ENCODE measurements at places on chromosomes 4 and X.
A peak's percentile ranks its signal among the peaks of the same experiment; 100 is the strongest.

- DNase-seq = no peak
Observed at GRCh38 chr4:118026806-118027205, 7.5 kb upstream of the NDST3 start.

DNA sequence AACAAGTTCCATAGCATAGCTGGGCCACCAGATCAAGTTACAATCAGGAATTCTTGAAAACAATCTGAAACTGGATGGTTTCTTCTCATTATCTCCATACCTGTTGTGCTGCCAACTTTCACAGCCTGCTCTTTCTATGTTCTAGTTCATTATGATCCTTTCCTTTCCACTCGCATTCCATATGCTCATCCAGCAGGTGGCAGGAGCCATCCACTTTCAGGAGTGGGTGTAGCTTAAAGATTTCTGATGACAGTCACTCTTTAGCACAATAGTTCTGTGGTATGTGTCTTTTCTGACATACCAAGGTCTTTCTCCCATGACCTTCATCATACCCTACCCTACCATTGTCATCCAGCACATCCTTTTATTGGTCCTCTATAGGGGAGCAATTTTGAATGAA, 46.4 kb downstream of the PAGE2 start:
- DNase-seq = peak; percentile 1

GRCh38 chrX:42695800-42696358, 82.1 kb downstream of the PPP1R2C start:
- DNase-seq = no peak

DNA sequence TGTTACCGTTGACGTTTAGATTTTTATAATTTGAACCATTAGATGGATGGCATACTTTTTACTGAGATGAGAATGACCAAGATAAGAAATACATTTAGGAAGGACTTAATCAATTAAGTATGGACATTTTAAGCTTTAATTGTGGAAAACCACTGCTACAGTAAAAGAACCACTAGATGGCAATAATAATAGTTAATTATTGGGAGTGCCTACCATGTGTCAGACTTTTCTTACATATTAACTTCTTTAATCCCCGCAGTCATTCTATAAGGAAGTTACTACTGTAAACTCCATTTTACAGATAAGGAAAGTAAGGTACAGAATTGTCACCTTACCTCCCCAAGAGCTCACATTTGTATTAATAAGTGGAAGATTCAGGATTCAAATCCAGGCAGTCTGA, 48.5 kb upstream of the MYOZ2 start:
- DNase-seq = no peak

- no peak for DNase-seq
Observed at GRCh38 chr4:173991316-173991715, 292.2 kb downstream of the FBXO8 start.

- no peak for DNase-seq
Observed at GRCh38 chrX:17788439-17788838, 51.1 kb downstream of the SCML1 start.

DNA sequence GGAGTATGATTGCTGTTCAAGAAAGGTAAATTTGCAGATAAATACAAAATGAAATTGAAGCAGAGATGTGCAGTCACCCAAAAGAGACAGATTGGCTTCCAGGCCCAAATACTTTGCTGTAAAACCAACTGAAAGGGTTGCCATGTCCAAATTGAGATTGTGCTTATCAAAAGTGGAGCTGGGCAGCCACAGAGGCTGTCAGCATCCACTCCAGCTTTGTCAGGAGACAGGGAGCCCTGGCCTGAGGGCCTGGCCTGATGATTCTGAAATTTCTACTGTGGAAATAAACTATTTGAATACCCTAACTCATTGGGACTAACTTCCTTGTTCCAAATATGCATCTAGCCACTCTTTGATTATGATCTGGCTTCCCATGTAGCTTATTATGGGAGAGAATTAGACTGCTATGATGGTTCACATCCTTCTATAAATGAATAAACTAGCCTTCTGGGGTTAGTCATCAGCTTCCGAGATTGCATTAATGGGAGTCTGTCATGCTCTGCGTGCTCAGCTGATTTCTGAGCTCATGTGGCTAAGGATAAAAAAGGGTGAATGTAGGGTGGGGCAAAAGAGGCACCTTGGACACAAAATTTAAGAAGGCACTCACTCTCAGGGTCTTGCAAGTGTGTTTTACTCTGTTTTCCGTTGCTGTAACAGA, 48.2 kb downstream of the SLC34A2 start:
- no peak for DNase-seq

DNA sequence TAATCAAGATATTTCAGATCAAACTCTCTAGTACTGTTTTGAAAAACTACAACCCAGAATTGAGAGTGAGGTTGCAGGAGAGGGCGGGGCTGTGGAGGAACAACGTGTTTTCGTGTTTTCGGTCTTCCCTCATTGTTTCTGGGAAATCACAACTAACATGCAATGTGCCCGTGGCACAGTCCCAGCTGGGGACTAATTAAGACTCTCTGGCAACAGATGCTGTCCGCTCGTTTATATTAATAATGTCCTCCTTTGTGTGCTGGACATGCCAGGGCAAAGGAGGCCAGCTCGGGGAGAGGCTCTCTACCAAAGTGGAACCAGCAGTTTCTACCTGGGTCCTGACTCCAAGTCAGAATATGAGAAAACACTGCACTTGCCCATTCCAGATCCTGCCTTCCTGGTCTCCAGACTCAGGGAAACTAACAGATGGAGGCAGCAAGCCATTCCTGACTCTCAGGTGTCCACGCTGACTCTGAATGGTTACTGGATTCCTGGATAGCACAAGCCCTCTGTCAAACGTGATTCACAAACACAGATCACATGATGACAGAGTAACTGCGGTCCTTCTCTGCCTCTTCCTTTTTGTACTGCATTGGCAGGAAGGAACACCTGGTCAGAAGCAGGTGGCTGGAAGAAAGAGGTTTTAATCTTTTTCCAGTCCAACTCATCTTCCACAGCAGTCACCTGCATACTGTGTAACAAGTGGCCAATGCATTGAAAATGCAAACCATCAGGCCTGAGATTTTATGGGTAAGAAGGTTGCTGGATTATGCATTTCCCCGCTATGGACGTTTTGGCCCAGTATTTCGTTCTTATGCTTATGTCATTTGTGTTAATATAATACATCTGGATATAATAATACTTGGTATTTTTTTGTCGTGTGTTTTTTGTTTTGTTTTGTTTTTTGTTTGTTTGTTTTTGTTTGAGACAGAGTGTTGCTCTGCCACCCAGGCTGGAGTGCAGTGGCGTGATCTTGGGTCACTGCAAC, 65.0 kb downstream of the COQ2 start:
- no peak for DNase-seq

DNA sequence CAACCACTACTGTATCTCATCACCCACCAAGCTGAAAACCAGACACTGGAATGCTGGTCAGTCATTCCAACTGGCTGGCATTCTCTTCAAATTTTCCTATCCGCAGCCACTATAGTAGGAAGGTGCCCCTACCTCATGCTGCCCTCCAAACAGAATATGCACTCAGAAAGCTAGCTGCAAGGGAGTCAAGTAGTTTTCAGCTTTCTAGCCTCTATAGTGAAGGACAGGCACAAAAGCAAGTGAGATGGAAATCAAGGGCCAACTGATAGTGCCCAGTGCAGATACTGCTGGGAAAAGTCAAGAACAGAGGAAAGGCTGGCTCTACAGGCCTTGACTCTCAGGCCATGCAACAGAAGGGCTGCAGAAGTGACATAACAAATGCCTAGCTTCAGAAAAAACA, 47.2 kb downstream of the BCOR start:
- no peak for DNase-seq

GRCh38 chrX:21944136-21944615, 3.7 kb downstream of the SMS start:
- DNase-seq = no peak

DNA sequence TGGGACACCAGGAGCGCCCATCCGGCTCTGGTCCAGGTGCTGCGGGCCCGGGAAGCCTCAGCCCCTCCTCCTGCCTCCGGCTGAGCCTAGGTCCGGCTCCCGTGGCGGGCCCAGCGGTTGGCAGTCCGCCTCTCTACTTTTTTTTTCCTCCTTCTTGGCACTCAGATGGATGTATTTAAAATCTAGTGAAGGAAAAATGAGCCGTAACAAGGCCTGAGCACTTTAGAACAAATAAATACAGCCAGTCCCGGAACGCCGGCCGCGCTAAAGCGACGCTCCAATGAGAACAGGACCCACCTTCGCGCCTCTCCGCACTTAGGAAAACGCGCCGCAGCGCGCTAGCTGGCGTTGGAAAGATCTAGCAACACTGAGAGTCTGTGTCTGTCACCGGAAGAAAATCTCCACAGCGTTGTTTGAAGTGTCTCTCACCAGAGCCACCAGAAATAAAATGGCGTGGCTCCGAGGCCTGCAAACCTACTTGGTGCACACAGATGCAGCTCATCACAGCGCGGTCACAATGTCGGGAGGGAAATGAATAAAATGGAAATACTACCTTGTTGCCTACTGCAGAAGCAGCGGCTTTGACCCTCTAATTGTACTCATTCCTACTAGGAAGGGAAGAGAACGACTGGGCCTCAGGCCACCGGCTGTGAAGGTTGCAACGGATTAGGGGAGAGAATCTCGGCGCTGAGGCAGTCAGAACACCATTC, 4.7 kb downstream of the NEUROG2 start:
- DNase-seq = no peak

- no peak for DNase-seq
Observed at GRCh38 chr4:8853249-8853648, 18.4 kb downstream of the HMX1 start.

DNA sequence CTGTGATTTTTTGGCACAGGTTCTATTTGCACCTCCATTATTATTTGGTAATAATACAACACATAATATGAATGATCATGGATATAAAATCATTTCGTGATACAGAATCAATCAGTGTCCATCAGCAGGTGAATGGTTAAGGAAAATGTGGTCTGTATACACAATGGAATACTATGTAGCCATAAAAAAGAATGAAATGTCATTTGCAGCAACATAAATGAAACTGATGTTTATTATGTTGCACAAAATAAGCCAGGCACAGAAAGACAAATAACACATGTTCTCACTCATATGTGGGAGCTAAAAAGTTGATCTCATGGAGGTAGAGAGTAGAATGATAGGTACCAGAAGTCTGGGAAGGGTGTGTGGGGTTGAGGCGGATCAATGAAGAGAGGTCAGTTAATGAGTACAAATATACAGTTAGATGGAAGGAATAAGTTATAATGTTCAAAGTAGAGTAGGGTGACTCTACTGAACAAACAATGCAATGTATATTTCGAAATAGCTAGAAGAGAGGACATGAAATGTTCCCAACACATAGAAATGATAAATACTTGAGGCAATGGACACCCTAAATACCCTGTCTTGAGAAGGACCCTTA, 1.1 kb upstream of the SMARCA1 start:
- DNase-seq = no peak

- no peak for DNase-seq
Observed at GRCh38 chr4:74293558-74293957, 14.7 kb upstream of the EPGN start.

DNA sequence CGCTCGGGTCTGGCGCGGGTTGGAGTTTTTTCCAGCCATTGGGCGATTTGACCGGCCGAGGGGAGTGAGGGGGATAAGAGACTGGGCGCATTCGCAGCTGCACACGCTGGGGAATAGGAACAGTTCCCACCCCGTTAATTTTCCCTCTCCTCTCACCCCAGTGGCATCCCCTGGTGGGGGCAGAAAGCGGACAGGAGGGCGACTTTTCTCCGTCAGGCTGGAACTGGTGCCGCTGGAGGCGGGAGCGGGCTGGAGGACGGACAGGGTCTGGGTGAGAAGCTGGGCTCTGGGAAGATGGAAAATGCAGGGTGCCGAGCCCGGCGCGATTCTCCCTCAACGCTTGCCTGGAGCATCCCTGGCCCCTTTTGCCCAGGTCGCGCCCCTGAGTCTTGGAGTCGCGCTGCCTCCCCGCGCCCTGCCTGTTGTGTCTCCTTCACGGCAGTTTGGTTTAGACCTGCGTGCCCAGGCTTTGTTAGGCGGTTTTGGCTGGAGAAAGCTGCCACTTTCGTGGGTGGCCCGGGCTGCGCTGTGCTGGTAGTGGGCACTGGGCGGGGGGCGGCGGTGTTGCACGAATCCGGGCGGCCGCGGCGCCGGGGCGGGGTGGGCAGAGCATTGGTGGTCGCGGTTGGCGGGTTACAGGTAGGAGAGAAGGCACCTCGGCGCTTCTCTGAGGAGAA, 2.0 kb downstream of the ADGRL3 start:
- DNase-seq = no peak

- DNase-seq = no peak
Observed at GRCh38 chr4:104752337-104752736, 257.6 kb upstream of the CXXC4 start.

DNA sequence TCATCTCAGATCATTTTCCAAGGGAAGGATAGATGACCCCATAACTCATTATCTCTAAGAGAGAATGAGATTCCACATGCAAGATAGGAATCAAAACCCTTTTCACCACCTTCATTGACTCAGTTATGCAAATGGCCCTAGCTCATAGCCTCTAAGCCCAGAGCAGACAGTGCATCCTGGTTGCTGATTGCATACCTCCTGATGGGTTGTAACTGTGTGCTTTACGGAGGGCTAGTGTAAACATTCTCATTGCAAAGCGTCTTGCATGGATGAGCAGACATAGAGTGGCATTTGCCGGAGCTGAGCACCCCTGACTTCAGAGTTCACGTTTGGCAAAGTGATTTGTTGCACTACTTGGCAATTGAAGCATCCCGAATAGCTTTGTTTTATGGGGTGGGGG, 151.0 kb downstream of the VCX3A start:
- no peak for DNase-seq

GRCh38 chrX:23742697-23743622, at the start of gene ACOT9:
ACOT9 (minus strand) TSS chrX:23743276; CDS start chrX:23743144, 132 bp downstream.
- DNase-seq = peak; percentile 19

GRCh38 chrX:103831803-103832544, at the start of gene RAB9B:
RAB9B (minus strand) TSS chrX:103832257; CDS start chrX:103825784, 6,473 bp downstream.
- peak; percentile 29 for DNase-seq

DNA sequence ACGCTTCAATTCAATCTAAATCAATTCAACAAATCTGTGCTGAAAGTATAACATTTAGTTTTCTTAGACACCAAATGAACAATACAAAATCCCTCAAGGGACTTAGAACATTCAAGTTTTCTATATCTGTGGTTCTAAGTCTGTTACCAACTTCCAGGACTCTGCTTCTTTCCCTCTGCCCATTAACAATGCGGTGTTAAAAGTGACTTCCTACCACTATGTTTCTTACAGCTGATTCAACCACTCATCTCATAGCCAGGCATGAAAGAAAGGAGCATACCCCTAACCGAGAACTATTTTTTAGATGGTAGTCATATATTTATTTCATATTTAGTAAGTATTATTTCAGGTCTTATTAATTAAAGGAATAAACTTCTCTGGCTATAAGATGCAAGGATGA, 38.9 kb downstream of the PPA2 start:
- no peak for DNase-seq

GRCh38 chr4:20987191-20987590, 286.9 kb downstream of the PACRGL start:
- no peak for DNase-seq

Measured in stimulated activated CD4-positive, alpha-beta T cell treated with anti-CD3 and anti-CD28 coated beads, Interleukin-1b, Interleukin-23, amount 100 ng/mL, for 1 hour (primary cell).